AG08396 (cell line): ENCODE measurements at places on chromosomes 1 and 21.
A peak's percentile ranks its signal among the peaks of the same experiment; 100 is the strongest.

GRCh38 chr1:59139396-59139795 lies 157.5 kb upstream of the FGGY start:
- no peak for DNase-seq

DNA sequence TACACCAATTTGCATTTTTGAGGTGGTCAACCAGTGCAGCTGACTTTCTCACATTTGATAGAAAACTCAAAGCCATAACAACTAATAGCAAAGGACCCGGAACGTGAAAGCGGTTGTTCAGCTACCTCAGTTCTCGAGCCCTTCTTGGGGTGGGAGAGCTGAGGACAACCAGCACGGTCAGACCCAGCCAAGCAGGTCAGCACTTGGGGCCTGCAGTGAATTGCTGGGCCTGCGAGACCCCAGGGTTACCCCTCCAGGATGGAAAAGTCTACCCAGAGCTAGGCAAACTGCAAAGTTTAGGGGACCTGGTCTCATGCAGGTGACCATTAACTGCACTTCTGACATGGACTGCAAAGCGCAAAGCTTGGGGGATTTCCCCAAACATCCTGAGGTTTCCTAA lies 23.8 kb upstream of the AJAP1 start:
- no peak for DNase-seq

GRCh38 chr1:68485431-68486022 lies 11.4 kb downstream of the DEPDC1 start:
- no peak for DNase-seq

DNA sequence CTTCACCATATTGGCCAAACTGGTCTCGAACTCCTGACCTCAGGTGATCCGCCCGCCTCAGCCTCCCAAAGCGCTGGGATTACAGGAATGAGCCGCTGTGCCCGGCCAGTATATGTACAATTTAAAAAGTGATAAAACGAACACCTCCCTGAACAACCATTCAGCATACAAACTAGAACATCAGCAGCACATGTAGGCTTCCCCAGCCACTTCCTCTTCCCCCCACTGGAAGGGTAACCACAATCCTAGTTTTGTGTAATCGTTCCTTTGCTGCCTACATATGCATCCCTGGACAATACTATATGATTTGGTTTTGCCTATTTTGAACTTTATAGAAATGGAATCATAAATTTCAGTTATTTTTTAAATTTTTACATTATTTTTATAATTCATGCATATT lies 60.4 kb downstream of the DESI2 start:
- DNase-seq, result no peak

- no peak for DNase-seq
Measured at GRCh38 chr1:150550222-150551050, 1.2 kb downstream of the ADAMTSL4 start.

GRCh38 chr1:231879296-231879695 lies 252.7 kb downstream of the DISC1 start:
- DNase-seq, result no peak

- no peak for DNase-seq
Measured at GRCh38 chr1:54848134-54848948, 38.7 kb downstream of the DHCR24 start.

DNA sequence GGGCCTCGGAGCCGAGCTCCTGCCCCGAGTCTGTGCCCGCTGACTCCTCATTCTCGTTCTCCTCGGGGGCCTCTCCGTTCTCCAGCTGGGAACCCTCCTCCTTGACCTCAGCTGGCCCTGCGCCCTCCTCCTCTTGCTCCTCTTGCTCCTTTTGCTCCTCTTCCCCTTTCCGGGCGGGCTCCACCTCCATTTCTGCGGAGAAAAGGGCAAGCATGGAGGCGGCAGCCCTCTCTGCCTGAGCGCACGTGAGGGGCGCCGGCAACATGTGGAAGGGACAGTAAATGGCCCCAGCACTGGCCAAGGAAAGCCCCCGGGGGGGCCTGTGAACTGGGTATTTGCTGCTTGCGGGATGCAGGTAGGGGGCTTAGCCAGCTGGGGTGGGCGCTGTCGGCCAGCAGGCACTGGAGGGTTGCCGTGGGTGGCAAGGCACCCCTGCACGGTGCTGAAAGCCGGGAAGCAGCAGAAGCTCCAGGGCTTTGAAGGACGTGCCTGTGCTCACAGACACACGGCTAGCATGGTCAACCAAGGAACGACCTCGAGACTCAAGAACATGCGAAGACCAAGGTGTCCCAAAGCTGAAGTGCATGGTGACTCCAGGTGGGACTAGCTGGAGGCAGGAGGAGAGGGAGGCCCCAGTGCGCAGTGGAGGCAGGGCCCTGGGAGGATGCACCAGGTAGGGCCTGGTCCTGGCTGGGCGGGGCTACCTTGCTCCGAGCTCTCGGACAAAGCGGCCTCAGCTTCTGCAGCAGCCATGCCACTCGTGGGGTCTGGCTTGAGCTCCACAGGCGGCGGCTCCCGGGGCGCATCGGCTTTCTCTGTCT lies 30.7 kb downstream of the ZBTB17 start:
- DNase-seq, result no peak

DNA sequence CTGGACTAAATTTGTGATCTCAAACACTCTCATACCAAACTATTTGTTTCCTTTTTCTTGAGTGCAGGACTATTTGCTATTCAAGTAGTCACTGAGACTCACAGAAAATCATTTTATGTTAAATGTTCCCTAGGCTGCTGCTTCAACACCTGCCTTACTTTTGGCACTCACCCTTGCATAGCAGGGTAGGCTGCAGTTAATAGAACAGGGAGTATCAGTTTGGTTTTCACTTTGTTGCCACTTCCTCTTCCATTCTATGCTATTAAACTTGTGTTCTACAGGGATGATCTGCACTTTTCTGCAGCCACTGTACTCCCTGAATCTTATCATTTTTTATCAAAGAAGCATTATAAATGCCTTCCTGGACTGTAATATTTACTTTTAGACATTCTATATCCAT lies 148.7 kb upstream of the PRMT6 start:
- DNase-seq, result no peak

DNA sequence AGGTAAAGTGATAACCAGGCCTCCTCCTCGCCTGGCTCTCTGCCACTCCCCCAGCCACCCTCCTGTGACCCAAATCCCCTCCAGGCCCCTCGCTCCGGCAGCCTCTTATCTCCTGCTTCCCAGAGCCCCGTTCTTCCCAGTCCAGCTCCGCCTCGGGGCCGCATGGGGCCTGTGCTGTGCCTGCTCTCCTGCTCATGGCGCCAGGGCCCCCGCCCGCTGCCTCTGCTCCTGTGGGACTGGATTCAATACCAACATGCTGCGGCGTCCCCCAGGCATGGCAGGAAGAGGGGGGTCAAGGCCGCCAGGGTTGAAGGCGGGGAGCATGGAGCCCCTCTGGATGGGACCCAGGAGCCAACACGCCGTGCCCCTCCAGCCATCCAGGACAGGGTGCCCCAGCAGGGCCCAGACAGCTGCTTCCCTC lies 213.0 kb upstream of the VAMP3 start:
- DNase-seq, result no peak

DNA sequence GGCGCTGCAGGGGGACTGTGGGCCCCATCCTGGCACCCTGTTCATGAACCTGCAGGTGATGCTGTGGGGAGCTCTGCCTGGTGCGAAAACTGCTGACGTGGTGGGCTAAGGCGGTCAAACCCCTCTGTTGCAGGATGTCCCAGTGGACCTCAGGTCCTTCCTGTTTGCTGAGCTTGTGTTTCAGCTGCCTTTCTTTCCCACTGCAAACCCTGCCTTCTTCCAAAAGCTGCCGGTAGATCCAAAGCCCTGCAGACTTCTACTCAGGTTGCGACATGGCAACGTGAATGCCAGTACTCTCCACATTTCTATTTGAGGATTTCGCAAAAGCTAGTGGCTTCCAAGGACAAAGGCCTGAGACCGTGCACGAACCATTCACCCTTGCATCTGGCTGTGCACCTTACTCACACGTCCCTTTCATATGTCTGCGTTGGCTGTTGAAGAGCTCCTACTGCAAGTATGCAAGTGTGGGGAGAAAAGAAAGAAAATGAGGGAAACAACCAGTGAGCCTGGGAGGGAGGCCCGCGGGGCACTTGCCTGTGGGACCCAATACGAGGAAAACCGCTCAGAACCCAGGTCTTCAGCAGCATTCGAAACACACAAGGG lies 6.2 kb upstream of the RRP1 start:
- no peak for DNase-seq

DNA sequence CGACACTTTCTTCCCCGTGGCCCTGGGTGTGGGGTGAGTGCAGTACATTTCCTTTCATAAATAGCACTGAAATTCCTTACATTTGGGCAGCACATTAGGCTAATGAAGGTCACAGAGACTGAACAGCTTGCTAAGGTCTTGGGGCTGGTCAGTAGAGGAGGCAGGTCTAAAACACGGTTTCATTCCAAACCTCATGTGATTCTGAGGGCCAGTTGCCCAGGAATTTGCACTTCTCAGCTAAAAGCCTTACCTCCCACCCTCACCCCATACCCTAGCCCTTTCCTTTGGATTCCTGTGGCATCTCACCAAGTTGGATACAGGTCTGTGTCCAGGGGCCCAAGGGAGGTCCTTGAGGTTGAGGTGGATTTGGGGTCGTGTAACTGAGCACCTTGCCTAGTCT lies 147.8 kb upstream of the CD34 start:
- no peak for DNase-seq

- DNase-seq, result no peak
Measured at GRCh38 chr1:29785554-29785953, 549.2 kb downstream of the PTPRU start.

GRCh38 chr1:99816656-99817055 lies 33.5 kb upstream of the AGL start:
- DNase-seq, result no peak

- no peak for DNase-seq
Measured at GRCh38 chr1:246308533-246309075, 198.5 kb downstream of the SMYD3 start.

DNA sequence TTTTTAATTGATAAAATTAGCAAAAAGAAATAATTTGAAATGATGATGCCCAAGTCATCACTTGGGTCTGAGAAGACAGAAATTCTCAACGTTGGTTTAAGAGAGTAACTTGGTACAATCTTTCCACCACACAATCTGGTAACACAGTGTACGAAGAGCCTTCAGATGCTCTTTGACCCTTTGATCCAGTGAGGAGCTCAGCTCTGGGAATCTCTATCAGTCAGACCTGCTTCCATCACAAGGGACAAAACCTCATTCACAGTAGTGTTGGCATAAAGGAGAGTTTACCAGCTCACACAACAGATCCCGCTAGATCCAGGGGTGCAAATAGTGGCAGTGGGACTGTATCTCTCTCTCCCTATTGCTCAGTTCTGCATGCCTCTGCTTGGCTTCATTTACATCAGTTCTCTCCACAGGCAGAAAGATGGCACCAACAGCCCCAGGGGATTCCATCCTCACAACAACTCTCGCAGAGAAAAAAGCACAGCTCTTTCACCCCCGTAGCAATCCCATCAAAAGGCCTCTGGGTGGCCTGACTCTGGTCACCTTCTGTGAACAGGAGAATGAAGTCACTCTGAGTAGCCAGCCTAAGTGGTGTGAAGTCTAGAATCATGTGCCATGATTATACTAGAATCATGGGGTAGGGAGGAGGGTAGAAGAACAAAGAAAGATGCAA lies 119.7 kb downstream of the ZNF281 start:
- DNase-seq, result no peak

GRCh38 chr1:3074800-3075199 lies 5.8 kb downstream of the PRDM16 start:
- DNase-seq, result no peak

- DNase-seq, result no peak
Measured at GRCh38 chr1:159961636-159962035, 7.6 kb upstream of the SLAMF9 start.

DNA sequence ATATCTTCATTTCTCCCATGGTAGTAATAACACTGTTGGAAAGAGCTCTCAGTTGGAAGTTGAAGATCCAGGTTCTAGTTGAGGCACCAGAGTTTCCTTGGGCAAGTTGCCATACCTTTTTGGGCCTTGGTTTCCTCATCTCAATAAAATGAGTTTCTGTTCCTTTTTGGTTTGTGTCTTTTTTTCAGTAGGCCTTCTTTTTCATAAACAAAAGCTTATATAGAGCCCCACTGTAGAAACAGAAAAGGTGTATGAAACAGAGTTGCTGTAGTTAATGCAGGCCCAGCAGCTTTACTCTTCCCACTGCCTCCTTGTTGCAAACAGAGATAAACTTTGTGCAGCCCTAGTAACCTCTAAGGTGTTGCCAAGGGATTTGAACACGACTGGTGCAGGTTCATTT lies 41.7 kb downstream of the WNT4 start:
- DNase-seq, result no peak

DNA sequence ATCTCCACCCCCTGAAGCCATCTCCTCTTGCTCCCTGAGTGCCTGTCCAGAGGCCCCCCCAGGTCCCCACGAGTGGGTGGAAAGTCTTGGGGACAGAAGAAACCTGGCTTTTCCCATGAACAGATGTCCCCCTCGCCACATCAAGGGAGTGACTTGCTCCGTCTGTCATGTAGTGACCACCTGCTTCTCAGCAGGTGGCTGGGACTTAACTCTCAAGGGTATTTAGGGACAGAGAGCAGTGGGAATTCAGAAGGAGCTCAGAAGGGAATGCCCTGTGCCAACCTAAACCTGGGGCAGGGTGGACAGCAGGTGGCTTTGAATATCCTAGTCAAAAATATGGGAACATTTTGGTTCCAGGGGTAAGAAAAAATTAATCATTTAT lies 139.8 kb downstream of the PRDM16 start:
- DNase-seq, result no peak

DNA sequence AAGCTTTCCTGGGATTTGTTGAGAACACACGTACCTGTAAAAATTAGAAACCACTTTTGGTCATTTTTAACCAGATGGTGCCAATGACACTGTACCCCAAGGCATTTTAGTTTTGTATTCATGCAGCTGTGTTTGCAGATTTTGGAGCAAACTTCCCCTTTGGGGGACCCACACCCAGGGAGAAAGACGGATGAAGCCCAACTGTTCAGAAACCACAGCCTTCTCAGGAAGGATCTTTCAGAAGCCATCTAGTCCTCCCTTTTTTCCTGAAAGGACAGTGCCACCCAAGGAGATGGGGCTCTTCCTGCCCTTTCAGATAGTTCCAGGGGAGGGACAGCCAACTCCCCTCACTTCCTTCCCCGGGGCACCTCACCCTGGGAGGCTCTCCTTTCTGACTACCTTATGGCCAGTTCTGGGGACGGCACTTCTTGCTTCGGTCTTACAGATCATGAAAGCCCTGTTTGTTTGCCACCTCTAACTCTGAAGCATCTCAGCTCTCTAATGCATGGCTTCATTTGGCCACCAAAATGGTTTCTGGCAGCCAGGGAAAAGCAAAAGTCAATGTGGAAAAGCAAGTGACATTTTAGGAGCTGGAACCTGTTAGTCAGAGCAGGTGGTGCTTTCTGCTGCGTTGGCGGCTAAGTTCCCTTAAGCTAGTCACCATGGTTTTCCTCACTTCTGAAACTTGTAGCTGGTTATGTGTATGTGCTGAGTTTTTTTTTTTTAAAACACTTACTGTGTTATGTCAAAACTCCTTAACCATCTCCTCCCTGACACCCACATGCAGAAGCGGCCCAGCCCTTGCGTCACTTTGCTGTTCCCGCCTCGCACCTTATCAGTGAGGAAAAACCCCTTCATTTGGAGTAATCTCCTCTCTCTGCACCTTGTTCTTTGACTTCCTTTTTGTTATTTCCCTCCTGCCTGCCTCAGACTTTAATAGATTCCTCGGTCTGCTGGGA lies 10.1 kb downstream of the TMCC2 start:
- no peak for DNase-seq

GRCh38 chr1:93350875-93351274 lies 5.2 kb downstream of the DR1 start:
- no peak for DNase-seq

GRCh38 chr1:89842567-89843272 lies 21.9 kb downstream of the LRRC8D start:
- peak; percentile 51 for DNase-seq
